Ovary (tissue), 10 donors: ENCODE measurements at places on chromosomes 3 and 15. TPM values are rescaled to one million over a fixed set of nuclear protein-coding genes. Genes with fewer than 3 reads are reported as not detected.

DNA sequence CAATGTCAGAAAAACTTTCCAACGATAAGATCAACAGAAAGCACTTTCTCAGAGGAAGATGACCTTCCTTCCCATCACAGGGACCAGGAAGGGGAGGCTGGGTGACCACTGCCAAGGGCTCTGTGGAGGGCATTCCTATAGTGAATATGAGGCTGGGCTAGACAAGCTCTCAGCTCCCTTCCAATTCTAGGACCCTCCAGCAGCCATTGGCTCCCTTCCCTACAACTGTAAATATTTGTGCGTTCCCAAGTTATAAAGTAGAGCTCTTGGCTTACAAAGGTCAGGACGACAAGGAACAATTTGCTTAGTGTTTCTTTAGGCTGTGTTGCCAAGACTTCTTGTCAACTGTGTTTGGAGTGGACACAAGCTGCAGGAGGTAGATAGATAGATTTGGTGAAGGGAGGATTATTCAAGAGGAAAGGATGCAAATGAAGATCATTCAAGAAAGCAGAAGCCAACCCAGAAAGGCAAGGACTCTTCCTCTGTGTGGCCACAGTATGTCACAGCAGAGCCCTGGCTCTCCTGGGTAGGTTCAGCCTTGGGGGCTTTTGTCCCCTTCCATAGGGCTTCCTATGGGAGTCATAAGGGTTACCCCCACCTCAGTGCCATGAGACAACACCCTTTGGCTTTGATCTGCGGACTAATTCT, 223.6 kb upstream of the TLE3 start:
- no peak for DNase-seq

GRCh38 chr3:160196511-160197104, 28.6 kb upstream of the C3orf80 start:
- no peak for DNase-seq

GRCh38 chr15:65796610-65797078, 4.6 kb upstream of the DENND4A start:
- no peak for DNase-seq

DNA sequence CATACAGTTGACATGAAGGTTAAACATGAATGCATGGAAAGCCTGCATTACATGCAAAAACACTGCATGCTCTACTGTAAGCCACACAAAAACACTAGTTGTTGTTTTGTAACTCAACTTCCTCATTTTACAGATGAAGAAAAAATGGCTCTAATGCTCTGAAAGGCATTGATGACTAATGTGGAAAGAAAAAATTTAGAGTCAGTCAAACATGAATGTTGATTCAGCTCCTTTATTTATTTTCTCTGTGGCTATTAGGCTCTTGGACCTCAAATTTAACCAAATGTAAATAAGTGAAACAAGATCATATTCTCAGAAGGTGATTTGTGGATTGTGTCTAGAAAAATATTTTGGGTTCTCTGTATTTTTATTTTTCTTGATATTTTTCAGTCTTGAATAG, 336.7 kb upstream of the ZNF717 start:
- no peak for DNase-seq

The FAM174B gene
- total RNA-seq: 15.4 TPM

The GCNT3 gene
- total RNA-seq: 1.2 TPM
